T-helper 9 cell (primary cell): ENCODE measurements at places on chromosomes 4 and X.

DNA sequence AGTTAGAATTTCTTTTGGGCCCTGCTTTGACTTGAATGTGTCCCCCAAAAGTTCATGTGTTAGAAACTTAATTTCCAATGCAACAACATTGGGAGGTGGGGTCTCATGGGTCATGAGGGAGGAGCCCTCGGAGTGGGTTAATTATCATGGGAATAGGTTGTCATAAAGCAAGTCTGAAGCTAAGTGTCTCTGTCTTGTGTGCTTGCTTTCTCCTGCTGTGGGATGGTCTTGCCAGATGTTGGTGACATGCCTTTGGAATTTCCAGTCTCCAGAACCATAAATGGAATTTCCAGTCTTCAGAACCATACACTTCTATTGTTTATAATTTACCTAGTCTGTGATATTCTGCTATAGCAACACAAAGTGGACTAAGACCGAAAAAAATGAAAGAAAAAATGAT lies 71.6 kb downstream of the RASL11B start:
- no peak for DNase-seq

- DNase-seq, result no peak
Measured at GRCh38 chr4:107034091-107034995, 1.8 kb downstream of the DKK2 start.

- no peak for DNase-seq
Measured at GRCh38 chr4:2406920-2407319, 11.5 kb downstream of the ZFYVE28 start.

GRCh38 chr4:123167931-123168330 lies 228.7 kb upstream of the SPRY1 start:
- DNase-seq, result no peak

DNA sequence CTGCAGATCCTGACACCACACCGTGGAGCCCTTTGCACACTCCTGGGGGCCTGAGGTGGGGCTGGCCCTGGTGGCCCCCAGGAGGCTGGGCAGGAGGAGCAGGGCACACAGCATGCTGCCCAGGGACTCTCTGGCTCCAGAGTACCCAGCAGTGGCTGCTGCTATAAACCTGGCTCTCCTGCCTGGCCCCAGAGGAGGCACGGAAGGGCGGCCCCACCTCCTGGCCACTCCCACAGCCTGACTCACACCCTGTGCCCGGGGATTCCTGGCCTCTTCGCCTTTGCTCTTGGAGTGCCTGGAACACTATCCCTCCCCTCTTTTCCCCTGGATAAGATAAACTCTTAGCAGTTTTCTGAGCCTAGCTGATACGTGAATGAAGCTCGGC lies at the start of gene PSAPL1:
PSAPL1 (minus strand) TSS at position 165 of the 385 bp plus-strand sequence; CDS start at position 114, 51 bp downstream.
- no peak for DNase-seq

- no peak for DNase-seq
Measured at GRCh38 chr4:66351761-66352160, 681.5 kb upstream of the EPHA5 start.

- no peak for DNase-seq
Measured at GRCh38 chr4:85759388-85759787, 284.4 kb downstream of the ARHGAP24 start.

DNA sequence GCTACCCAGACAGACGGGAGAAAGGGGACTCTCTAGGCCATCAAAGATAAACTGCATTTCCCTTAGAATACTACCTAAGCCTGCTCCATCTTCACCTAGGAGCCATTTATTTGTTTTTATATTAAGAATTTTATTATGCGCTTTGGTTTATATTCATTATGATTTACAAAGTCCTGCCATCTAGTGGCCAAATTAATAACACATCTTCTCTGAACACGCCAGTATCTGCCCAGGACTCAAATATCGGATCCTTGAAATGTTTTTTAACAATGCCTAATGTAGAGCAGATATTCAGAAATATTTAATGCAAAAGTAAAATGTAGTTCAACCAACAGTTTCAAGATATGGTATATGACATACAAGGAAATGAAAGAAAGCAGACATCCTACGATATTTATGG lies 20.8 kb upstream of the PRPS2 start:
- DNase-seq, result no peak

DNA sequence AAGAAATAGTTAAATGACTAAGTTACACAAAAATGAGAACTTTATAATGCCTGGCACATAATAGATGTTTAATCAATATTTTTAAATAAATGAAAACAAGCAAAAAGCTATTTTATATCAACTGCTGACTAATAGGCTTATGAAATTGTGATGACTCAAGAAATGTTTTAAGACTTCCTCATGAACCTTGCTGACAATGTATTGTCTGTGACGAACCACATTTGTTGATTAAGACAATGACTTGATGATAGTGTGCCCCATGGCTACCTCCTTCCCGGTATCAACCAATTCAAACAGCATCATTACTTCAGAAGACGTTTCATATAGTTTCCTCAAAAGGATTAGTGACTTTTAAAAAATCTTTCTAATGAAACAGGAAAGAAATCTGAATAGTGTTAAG lies 7.9 kb downstream of the CXCL6 start:
- DNase-seq, result no peak

DNA sequence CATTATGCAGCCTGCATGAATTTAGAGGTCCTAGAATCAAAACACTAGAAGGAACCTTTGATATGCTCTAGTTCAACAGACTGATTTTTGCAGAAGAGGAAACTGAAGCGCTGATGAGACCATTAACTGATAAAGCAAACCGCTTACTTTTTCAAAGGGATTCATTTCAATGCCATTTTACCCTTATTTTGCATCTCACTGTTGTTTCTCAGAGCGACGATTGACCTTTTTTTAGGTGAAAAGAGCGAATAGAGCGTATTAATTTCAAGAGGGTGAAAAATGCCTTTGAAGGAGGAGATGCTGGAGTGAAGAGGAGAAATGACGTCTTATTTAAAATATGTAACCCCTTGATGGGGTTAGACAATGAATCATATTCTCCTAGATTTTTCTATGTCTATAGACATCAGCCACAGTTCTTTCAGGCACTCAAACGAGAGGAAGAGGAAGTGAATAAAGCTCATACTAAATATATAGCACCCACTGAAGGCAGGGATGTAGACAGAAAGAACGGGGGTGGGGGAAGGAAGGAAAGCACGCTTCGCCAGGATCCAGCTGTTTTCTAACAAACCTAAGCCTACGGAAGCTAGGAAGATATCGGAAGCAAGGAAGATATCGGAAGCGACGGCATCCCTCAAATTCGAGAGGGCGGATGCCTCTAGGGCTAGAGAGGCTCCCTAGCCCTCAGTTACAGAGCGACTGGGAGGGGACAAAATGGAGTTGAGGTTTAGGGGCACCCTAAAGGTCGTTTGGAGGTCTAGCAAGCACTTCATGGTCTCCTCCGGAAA lies 848 bp downstream of the ACSL4 start:
- no peak for DNase-seq

- DNase-seq, result no peak
Measured at GRCh38 chr4:114727461-114727860, 128.9 kb downstream of the UGT8 start.

DNA sequence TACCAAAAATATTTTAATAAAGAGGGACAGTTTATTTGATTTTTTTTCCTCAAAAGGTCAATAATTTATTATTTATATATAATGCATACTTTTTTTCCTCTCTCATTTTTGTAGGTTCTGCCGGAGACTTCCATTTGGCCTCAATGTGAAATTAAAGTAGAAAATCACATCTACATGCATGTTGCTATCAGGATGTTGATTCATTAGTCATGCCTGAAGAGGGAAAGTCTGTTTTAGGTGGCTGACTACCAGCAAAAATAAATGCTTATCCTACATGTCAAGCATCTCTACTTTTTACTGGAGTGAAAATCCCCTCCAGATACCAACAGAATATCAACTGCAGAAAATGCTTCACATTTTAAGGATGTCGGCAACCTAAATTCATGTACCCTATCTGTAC lies 41.5 kb downstream of the KIAA0232 start:
- DNase-seq, result no peak

DNA sequence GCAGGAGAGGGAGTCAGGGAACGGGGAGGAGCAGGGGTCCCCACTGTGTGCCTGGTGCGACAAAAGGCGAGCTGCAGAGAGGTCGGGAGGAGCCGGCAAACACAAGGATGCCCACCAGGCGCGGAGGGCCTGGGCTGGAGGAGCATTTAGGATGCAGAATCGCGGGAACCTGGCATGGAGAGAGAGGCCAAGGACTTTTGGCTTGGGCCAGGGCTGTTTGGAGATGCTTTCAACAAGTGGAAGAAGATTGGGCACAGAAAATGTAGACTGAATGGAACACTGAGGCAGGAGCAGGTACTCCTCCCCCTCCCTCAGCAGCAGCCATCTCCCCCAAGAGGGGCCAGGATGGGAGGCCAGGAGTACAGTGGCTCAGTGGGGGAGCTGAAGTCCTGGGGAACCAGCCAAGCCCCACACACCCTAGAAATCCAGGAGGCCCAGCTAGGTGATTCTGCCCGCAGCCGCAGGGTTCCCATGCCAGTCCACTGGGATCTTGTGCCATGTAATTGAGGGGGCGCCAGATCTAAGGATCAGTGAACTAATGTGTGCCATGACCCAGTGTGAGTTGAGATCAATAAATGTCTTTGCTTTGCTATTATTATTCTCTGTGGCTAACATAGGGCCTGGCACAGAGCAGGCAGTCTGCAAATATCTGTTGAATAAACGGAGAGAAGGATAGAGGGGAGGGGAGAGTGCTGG lies 1.1 kb upstream of the ABLIM2 start:
- no peak for DNase-seq

DNA sequence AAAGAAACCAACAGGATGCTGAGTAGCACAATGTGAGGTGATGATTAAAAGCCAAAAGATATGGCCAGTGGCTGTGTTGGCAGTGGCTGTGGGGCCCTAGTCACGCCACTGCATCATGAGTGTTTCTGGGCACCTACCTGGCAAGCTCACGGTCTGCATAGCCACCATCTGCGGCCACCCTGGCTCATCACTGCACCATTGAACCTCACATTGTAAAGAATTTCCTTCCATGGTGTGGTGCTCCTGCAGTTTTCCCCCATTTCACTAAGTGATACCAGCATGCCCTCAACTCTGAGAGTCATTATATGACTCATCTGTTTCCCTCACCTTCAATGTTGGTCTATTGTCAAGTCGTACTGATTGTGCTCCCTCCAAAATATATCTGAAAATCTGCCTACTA lies 45.5 kb upstream of the CLNK start:
- DNase-seq, result no peak

DNA sequence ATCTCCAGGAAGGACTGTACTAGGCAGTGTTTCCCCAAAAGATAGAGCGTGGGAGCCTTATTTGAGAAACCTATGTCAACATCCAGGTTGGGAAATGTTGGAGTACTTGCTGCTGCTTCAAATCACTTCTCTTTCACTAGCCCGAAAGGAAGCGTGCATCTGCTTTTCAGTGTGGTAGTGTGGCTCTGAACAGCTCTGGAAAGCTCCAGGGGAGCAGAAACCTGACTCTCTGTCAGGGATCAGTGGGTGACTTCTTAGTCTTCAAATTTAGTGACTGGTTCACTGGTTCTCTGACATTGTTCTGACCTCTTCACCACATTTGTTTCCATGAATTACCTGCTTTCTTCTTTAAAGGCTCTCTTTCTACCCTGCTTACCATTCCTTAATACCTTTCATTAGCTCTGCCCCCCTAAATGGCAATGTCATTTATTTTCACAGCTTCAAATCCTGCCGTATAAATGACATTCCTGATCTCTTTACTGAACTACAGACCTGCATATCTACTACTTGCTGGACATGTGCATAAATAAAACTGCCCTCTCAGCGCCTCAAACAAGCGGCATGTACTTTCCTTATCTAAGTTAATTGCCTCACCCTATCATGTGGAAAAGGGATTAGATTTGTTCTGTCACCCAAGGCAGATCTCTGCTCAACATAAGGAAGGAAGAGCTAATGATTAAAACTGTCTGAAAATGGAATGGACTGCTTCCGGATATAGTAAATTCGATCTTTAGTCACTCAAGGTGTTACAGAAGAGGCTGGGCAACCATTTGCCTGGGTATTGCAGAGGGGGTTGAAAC lies 37.0 kb downstream of the DLG3 start:
- DNase-seq, result no peak

DNA sequence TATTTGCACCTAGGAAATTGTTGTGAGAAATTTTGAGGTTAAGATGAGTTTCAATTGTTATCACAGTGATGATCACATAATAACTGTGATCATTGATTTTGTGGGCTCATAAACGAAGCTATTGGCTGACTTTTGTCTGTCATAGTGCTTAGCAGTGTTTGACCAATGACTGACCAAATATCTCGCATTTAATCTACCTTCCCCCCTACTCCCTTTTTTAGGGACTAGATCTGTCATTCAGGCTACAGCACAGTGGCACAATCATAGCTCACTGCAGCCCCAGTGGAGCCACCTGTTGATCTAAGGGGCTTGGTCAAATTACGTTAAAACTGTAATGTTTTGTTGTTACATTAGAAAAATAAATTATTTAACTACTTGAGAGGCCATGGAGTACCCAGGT lies 1.5 kb downstream of the FUNDC2 start:
- no peak for DNase-seq

DNA sequence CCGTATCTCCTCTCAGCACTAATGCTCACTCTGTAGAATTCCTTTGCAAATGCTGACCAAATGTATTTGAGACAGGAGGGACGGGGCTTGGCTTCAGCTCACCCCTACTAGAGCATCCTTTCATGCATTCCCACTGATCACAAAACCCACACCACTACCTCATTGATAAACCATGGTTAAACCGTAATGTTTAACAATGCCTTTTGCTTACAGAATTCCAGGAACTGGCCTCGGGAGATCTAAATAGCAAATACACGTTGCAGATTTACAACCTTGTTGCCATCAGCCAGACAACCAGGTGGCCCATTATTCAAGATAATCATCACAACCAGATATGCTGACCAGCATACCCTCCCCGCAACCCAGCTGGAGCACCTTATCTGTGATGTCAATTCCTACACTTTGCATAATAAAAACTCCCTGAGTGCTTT lies 391.9 kb downstream of the KCTD8 start:
- DNase-seq, result no peak

DNA sequence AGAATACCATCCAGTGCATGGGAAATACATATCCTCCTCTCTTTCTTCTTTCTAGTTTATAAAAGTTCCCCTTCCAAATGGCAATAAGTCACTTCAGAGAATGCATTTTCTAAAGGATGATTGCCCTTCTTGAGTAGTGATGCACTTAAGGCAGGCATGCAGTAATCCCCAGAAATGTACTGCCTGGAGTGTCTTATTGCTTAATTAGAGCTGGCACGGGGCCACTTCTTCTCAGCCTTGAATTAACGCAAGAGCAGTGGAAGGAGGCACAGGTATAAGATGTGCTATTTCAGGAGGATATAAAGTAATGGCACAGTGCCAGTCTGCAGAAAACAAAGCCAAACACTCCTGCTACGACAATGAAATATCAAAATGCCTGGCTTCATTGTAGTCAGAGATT lies 371.4 kb upstream of the FAM241A start:
- DNase-seq, result no peak

DNA sequence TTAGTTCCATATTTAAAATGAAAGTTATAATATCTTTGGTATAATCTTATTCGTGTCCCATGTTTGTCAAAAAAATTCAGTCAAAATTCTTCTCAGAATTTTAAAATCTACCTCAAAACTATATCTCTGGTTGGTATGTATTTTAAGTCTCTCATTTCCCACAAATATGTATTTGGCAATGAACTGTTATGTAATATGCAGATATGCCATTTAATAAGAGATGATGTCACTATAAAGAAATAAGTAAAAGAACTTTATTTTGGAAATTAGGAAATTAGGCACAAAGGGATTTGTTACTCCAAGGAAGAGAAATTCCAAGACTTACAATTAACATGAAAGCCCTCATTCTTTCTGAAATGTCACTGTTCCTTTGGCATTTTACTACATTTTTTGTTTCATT lies 15.3 kb downstream of the SNCA start:
- no peak for DNase-seq
